ENCODE measurements at places on chromosomes 4 and X.

DNA sequence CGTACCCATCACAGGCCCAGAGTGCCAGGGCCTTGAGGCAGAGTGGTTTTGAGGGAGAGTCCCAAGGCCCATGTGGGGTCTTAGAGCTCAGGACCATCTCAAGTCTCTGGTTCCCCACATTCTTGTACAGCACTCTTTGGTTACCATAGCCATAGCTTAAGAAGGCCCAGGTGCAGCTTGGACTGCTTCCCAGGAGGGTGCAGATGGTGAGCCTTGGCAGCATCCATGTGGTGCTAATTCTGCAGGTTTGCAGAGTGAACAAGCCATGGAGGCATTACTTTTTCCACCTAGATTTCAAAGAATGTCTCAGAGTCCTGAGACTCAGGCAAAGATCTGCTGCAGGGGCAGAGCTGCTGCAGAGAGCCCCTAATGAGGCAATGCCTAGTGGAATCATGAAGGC is 171.7 kb downstream of the STK32B start:
- no peak for DNase-seq

- no peak for DNase-seq
Measured at GRCh38 chr4:88196013-88196365, 37.5 kb upstream of the ABCG2 start.

DNA sequence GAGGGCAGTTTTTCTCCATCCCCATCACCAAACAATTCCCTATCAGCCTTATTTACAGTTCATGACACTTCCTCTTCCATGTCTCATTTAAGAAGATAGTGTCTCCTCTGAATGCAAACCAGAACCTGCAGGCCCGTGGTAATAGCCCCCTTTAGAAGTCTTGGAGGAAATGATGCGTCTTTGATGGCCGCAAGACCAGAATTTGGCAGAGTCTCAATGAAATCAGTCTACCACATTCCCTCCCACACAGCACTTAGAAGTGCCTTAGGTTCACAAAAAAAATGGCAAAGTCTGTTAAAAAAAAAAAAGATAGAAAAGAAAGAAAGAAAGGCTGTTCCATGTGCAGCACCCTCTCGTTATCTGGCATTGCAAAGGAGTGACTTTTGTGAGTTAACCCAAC is 2.1 kb upstream of the KDR start:
- DNase-seq = no peak

GRCh38 chr4:25818876-25819275 is 43.9 kb downstream of the SEL1L3 start:
- DNase-seq = no peak

- no peak for DNase-seq
Measured at GRCh38 chr4:1330761-1331590, 16.0 kb upstream of the UVSSA start.

- DNase-seq = no peak
Measured at GRCh38 chr4:162201673-162202072, 37.9 kb upstream of the FSTL5 start.

GRCh38 chrX:112849016-112849415 is 8.4 kb upstream of the AMOT start:
- DNase-seq = no peak

- DNase-seq = no peak
Measured at GRCh38 chrX:119069128-119069527, 3.7 kb upstream of the CT47C1 start.

GRCh38 chr4:53752124-53752523 is 160.8 kb upstream of the LNX1 start:
- DNase-seq = no peak

GRCh38 chr4:183599690-183600089 is 59.3 kb downstream of the RWDD4 start:
- DNase-seq = no peak

GRCh38 chr4:140846736-140847135 is 90.6 kb upstream of the TBC1D9 start:
- DNase-seq = no peak

DNA sequence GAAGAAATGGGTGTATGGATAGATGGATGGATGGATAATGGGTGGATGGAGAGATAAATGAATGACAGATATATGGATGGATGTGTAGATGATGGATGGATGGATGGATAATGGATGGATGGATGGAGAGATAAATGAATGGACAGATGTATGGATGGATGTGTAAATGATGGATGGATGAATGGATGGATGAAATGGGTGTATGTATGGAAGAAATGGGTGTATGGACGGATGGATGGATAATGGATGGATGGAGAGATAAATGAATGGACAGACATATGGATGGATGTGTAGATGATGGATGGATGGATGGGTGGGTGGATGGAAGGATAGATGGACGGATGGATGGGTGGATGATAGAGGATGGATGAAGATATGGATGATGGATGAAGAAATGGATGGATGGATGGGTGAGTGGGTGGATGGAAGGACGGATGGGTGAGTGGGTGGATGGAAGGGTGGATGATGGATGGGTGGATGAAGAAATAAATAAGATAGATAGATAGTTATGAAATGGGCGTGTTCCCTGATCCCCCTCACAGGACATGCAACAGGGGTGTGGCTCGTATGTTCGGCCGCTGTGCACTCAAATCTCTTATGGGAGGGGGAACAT is 91.1 kb upstream of the NKX1-1 start:
- no peak for DNase-seq

- no peak for DNase-seq
Measured at GRCh38 chr4:1164040-1164439, 8.3 kb downstream of the SPON2 start.

GRCh38 chr4:180106122-180106521 is 2137.1 kb upstream of the TENM3 start:
- DNase-seq = no peak

GRCh38 chr4:42871671-42872290 is 20.7 kb upstream of the GRXCR1 start:
- no peak for DNase-seq

GRCh38 chr4:25223802-25224375 is 9.9 kb upstream of the PI4K2B start:
- no peak for DNase-seq

GRCh38 chrX:51853251-51853650 is 40.2 kb upstream of the MAGED1 start:
- DNase-seq = no peak

GRCh38 chr4:20194123-20195013 is 57.3 kb upstream of the SLIT2 start:
- DNase-seq = no peak

- no peak for DNase-seq
Measured at GRCh38 chrX:74493806-74494205, 72.5 kb downstream of the SLC16A2 start.

DNA sequence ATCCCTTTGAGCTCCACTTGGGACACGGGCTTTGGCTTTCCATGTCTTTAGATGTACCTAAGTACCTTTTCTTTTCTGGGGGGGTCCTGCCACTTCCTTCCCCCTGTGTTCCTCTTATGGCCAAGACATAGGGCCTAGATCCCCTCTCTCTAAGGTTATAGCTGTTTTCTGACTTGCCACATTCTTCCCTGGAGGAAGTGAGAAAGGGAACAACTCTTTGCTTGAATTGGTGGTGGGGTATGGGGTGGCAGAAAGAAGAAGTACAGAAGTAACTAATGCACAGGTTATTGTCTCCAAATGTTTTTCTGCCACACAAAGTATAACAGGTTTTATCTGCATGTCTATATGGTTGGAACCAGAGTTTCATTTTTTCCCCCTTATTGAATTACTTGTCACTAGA is 29.7 kb upstream of the DIPK2B start:
- no peak for DNase-seq

GRCh38 chrX:16167181-16167580 is at the start of gene MAGEB17:
Gene MAGEB17, plus strand, starts transcription at chrX:16167481. Its CDS starts 2,902 bp downstream, at chrX:16170383.
- DNase-seq = no peak

DNA sequence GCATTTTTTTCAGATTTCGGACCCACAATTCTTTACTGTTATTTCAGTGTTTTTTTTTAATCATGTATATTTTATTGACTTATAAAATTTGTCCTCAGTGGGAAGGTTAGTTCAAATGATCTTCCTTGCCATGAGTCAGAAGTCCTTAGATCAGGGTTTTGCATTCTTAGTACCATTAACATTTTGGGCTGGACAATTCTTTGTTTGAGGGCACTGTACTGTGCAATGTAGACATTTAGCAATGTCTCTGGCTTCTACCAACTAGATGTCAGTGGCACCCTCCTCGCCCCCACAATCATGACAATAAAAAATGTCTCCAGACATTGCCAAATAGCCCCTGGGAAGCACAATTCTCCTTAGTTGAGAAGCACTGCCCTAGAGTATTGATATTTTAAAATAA is 176.6 kb downstream of the VEGFC start:
- no peak for DNase-seq

DNA sequence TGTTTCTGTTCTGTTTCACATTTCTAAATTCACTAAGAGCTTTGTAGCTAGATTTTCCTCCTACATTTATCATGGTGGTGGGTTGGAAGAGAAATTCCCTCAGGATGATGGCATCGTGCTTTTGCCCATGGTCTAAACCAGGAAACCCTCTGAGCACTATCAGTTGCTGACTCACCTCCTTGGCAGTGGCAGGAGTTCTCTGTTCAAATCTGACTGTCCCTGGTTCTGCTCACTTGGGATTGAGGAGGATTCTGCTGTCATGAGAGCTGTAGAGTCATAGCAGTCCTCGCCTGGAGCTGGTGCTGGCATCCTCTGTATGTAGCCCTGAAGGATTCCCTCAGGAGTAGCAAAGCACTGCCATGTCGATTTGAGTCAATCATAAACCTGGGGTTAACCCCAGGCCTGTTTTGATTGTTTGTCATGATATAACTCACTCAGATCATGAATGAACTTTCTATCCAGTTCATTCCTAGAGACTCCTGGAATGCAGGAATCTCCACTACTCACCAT is 9.4 kb downstream of the TEX13A start:
- DNase-seq = no peak

DNA sequence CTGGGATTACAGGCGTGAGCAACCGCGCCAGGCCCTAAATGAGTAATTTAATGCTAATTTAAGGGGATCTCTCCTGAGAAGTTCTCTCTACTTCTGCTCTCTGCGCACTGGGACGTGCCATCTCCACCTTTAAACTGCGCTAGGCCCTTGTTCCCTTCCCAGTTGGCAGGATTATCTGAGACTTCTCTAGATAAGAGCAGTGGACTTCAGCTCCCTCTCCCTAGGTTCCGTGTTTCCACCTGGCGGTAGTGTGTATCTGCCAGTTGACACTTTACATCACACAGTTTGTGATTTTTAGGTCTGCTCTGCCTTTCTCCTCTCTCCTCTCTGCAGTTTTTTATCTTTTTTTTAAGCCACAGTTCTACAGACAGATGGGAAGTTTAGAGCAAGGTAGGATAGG is 40.2 kb downstream of the ARHGAP10 start:
- no peak for DNase-seq

DNA sequence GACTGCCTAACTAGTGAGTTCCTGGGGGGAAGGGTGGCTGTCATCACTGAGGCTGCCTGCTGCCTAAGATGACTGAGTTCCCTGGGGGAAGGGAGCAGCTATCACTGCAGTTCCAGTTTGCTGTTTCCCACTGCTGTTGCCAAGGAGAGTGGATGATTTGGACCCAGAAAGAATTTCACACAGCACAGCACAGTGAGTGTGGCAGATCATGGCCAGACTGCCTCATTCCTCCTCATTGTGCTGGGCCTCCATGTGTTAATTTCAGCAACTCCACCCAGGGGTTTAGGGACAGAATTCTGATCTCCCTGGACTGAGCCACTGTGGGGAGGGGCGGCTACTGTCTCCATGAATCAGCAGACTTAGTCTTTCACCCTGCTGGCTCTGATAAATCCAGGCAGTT is 125.0 kb downstream of the TEX13C start:
- no peak for DNase-seq

GRCh38 chr4:152014280-152014679 is 253.5 kb upstream of the GATB start:
- DNase-seq = peak; percentile 30

- no peak for DNase-seq
Measured at GRCh38 chr4:104490096-104490769, 4.5 kb downstream of the CXXC4 start.

- DNase-seq = no peak
Measured at GRCh38 chr4:588351-588849, 12.3 kb upstream of the TMEM271 start.

DNA sequence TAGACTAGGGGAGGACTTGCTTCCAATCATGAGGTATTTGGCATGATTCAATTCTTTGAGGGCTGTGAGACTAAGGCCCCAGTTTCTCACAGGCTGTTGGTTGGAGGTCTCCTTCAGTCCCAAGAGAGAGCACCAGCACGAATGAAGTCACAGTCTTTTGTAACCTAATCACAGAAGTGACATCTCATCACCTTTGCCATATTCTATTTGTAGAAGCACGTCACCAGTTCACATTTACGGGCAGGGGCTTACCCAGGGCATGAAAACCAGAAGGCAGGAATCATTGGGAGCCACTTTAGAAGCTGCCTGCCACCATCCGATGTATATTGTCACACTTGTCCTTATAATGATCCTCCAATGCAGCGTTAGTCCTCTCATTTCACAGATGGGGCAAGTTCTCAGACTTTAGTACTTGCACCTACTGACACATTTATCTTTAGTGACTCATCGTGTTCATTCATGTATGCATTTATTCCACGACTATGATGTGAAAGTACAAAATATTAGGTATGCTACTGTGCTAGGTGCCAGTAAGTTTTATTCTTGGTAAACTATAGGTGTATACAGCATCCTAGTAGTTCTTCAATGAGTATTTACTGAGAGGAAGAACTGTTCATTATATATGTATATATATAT is 163.8 kb upstream of the PGRMC2 start:
- DNase-seq = no peak

- DNase-seq = no peak
Measured at GRCh38 chr4:80197601-80198440, 518 bp downstream of the PRDM8 start.

DNA sequence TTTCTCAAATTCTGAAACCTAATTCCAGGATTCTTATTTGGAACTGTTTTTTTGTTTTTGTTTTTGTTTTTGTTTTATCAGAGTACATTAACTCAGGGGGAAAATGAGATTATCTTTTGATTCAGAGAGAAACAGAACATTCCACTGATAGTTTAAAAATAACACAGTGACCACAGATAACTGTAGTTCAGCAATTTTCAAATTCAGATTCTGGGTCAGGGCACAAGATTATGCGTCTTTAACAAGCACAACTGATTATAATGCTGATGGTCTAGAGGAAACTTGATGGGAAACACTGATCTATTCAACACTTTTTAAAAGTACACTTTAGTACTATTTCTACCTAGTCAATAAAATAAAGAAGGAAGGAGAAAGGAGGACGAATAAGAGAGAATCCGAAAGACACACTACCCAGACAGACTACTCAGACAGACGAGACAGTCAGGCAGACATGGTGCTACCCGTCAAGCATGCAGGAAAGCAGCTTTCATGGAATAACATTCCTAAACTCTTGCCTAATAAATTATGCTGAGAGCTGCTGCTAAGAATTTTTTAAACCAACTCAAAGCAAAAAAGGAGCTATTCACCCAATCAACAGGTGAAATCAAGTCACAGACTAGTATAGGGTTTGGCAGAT is 59.0 kb downstream of the APBB2 start:
- DNase-seq = no peak

All from GM18507 (cell line).